CD8-positive, alpha-beta memory T cell (primary cell): ENCODE measurements at places on chromosomes 5 and 9.

- DNase-seq: no peak
These were observed 135.4 kb downstream of the RGS3 start for GRCh38 chr9:113598883-113599282.

DNA sequence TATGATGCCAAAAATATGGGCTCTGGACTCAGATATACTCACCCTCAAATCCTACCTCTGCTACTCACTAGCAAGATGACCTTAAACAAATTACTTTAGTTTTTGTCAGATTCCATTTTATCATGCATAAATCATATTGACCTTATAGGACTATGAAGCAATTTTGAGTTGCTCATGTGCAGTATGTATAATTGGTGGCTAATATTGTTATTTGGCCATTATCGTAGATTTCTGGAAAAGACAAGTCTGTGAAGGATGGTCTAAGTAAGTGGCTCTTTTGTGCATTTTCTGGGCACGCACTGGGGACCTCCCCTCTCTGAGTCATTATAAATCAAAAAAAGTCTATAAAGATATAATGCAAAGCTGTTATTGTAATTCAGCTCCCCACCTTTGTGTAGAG, 393.0 kb downstream of the FGF10 start:
- DNase-seq: no peak

DNA sequence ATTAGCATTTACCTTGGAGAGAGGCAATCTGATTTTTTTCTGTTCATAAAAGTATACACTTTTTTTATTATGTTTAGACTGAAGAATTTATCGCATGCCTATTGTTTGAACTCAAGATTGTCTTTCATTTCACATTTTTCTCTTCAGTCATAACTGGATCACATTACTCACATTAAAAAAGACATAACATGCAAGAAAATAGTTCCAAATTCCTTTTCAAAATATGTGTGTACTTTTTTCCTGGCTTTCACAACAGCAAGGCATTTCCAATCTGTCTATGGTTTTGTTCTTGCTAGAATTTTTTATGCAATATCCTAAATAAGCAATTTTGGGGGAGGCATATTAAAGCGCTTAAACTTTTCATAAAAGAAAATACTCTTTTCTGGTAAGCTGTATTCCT, 21.2 kb downstream of the FTMT start:
- DNase-seq: no peak

- no peak for DNase-seq
These were observed 188.4 kb downstream of the RGS3 start for GRCh38 chr9:113651896-113652295.

DNA sequence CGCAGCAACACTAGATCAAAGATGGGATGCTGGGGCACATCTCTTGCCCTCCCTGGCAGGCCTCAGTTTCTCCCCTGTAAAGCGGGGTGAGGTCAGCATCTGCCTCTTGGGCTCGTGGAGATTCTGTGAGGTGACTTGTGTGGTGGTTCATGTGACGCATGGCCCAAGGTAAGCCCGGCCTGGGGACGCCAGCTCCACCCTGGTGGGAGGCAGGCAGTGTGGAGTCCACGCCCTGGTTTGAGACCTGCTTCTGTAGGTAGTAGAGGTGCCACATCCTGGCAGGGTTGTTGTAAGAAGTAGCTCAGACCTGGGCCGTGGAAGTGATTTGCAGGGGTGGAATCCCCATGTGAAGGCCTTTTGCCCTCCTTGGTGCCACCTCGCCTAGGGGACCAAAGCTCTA, 101.5 kb downstream of the DAB2IP start:
- DNase-seq: no peak

DNA sequence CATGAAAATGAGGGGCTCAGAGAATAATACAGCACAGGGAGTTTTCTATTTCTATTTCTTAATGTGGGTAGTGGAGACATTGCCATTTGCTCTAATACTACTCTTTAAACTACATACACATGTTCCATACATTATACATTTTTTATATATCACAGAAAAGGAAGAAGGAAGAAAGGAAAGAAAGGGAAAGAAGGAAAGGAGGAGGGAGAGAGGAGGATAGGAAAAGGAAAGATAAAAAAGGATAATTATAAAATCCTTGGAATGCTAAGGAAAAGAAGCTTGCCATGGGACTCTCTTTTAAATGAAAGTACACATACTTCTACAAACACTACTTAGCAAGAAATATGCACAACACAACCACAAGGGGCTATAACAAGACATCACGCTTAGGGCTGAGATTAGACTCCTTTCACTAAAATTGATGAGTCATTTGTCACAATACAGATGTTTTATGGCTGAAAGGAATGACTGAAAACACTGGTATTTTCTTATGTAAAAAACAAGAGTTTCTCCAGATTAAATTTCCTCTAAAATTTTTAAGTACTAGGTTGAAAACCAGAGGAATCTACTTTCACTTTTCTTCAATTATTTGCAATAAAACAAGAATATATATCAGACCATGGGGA, 219.8 kb downstream of the ARL15 start:
- no peak for DNase-seq

DNA sequence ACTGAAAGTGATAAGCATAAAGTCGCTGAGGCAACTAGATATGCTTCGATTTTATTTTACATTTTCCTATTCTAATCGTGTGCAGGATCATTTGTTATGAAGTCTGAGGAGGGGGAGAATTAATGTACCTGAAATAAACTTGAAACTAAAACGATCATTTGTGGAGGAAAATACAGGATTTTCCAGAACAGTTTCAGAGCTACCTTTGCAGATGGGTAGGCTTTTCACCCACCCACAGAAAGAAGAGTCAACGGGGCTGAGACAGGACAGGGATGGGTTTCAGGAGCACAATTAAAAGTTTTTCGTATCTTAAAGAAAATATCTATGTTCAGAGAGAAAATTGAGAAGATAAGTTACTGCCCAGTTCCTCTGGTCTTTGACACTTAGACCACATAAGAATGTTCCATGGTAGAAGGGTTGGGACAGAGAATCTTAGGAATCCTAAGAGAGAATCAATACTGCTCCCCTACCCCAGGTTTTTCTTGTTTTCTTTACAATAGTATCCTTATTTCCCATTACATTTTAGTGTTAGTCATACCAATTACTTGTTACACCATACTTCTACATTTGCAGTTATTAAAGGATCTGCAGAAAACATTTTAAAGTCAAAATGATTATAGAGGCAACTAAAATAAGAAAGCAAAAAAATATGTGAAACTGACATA, 211.4 kb downstream of the DEPDC1B start:
- DNase-seq: no peak

DNA sequence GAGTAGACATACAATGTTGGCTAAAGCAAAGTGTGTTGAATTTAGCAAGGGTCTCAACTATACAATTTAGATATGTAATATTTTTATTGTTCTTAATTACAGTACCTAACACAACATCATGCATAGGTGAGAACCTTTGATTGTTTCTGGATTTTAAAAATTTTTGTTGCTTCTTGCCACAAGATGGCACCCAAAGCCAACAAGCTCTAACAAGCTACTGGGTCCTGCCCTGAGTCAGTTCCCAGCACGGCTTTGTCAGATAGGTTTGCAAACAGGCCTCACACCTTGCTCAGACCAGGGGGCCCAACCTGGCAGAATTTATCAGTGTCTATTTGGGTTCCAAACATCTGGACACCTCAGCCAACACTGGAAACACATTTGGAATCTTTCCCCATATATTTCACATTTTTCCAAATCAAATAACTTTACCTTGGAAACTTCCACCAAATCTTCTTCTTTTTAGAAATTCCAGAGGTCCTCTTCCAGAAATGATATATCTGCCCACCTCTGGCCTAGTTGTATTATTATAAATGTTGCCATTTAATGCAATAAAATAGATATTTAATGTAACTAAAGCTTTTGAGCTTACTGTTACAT, 49.5 kb upstream of the EGFLAM start:
- DNase-seq: no peak

- no peak for DNase-seq
These were observed 282.9 kb downstream of the RASEF start for GRCh38 chr9:82780017-82780416.

GRCh38 chr5:131757830-131758519, 38.8 kb downstream of the FNIP1 start:
- DNase-seq: no peak
